ENCODE measurements at places on chromosomes 4 and X.

- no peak for DNase-seq
Observed at GRCh38 chr4:63528256-63528991, 880.8 kb downstream of the TECRL start.

- no peak for DNase-seq
Observed at GRCh38 chr4:74308215-74308614, at the start of gene EPGN. Gene EPGN (plus strand): TSS chr4:74308470. CDS start chr4:74308534, 64 bp downstream.

DNA sequence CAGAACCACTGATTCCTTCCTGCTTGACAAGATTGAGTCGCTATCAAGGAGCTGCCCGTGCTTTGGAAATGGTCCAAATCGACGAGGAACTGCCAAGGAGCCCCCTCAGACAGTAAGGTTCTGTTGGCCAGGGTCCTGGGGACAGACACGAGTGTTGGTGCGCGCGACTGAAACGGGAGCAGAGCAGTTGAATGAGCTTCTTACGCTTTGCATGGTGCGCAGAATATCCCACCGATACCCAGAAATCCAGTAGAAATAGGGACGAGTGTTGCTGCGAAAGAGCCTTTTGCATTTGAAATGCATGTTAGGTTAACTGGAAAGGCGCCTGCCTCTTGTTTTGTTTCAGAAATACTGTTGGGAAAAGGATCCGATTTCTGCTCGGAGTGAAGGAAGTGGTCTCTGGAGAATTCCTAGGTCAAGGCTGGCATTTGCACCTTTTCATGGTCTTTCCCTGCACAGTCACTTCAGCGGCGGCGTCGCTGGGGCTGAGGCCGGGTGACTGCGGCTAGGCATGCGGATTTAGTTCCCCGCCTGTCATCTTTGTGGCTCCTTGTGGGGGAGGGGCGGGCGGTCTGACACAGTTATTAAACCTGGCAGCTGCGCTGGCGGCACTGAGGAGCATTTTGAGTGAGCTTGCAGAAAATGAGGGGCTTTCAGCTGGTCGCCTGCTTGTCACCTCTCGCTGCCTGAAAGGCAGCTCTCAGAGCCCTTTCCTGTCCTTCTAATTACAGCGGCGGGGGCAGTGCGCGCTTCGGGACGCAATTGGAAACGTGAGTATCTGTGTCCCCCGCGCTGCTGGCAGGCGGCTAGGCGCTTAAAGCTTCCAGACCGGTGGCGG, 51.5 kb upstream of the TRIM2 start:
- no peak for DNase-seq

DNA sequence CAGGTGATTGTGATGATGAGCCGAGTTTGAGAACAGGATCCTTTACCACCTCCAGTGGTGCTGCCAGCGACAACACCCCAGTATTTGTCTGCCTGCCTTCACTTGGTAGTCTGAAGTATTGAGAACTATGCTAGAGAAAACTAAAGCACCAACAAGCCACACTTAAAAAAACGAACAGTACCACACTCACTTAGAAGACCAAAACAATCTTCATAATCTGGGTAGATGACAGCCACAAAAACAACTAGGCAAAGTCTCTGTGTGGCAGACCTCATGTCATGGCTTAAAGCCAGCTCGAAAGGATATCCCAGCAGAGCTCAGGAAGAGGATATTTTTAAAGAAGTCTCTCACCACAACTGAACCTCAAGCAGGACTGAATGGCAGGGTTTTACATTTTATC, 236.0 kb downstream of the GPC3 start:
- no peak for DNase-seq

DNA sequence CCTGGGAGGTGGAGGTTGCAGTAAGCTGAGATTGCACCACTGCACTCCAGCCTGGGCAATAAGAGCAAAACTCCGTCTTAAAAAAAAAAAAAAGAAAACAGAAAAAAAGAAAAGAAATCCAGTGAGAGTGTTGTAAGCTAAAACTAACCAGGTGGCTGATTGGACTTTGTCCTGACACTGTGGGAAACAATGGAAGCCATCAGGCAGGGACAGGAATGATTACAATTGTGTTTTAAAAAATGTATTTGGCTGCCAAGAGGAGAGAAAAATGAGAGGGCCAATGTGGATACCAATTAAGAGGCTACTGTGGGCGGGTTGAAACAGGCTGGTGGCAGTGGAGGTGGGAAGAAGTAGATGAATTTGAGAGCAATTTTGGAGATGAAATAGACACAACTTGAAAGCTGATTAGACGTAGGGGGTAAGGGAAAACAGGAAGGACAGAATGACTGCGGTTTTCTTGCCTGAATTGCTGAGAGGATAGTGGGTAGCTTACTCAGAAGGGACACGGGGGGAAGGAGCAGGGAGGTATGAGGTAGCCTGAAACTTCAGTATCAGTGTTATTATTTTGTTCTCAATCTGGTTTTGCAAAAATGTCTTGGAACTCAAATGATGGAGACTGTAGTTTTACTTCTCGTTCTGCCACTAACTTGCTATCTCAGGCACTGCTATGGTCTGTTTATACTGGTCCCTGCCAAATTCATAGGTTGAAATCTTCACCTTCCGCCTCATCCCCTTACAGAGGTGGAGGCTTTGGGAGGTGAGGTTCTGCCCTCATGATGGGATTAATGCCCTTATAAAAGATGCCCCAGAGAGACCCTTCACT, 45.6 kb upstream of the CHRNA9 start:
- DNase-seq: no peak

- no peak for DNase-seq
Observed at GRCh38 chr4:53043055-53043454, 180.9 kb downstream of the RASL11B start.

DNA sequence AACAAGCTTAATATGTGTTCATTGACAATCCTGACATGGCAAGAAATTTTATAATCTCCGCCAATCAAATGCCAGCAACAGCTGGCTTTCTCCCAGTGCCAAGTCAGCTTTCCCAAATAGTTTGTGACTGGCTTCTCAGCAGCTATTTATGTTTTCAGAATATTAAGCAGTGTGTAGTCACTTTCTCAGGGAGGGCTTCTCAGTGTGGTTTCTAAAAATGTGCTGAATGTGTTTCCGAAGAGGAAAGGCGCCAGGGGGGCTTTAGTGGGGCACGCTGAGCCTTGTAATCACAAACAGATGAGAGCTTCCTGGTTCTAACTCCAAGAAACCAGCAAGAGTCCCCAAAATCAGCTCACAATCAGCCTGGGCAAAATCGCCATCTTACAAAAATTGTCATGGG, 258.7 kb upstream of the CPEB2 start:
- DNase-seq: no peak

Measured in HS-27A (cell line).